ENCODE measurements at places on chromosomes 4 and X.

DNA sequence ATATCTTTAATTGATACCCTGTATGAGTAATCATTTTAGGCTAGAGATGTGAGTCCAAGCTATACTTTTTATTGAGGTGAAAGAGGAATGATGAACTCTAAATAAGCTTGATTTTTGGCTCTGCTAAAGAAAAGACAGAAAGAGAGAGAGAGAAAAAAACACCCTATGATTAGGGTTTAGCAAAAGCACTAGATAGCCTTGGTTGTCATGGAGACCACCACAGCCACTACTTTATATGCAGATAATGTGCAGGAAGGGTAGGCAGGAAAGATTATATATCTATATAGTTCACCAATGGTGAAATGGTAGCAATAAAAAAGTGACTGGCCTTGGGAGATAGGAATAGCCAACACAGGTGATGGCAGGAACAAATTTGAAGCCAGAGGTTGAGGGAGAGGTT is 69.9 kb upstream of the CAMK2D start:
- no peak for DNase-seq

- no peak for DNase-seq
These were observed 99.0 kb downstream of the WFS1 start for GRCh38 chr4:6368601-6369000.

DNA sequence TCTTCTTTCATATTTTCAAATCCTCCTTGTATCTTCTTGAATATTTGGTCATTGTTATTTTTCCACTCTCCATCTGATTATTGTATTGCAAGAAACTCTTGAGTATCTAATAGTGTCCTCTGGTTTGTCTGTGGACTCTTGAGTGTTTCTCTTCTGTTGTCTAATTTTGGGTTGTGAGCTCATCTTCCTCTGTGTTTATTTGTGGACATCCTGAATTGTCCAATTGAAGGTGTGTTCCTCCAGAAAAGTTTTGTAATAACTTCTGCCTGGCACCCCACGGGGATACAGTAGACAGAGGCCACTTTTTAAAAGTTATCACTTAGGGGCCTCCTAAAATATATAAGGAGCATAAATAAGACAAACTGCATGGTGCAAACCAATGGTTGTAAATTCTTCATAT is 3.1 kb upstream of the CC2D2A start:
- no peak for DNase-seq

- DNase-seq: no peak
These were observed 61.4 kb downstream of the SMARCA1 start for GRCh38 chrX:129461801-129462456.

DNA sequence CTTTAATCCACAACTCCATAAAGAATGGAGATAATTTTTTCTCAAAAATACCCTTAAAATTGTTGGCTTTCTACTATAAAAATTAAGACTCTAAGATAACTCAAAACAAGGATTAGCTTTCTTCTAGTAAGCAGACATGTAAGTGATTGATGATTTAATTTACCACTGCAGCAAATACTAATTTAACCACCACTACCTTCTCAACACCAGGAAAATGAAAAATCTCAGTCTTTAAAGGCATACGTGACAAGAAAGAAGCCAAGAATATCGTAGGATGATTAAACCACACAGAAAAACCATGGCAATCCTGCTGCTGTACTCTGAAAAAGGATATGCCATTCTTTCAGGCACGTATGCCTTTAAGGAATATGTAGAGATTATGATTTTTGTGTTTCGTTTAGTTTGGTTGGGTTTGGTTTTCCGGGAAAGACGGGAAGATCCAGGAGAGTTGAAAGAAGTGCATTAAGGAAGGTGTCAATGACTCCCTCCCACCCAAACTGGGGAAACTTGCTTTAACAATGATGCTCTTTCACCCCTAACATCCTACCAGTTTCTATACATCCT is 881 bp downstream of the LRCH2 start:
- DNase-seq: no peak

DNA sequence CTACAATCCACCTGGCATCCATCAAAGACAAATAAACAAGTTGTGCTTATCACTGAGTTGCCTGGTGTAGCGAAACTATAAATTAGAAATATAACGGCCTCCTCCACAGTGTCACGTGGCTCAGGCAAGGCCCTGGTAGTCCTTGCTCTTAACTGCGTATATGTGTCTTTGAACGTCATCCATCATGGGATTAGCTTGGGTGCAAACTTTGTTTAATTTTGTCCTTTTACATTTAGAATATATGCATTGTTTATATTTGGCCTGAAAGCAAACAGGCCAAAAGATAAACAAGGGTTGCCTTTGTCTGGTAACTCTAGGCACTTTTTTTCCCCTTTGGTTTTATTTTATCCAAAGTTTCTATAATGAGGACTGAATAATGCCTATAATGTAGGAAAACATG is 184.9 kb downstream of the KIT start:
- DNase-seq: no peak

Data from activated CD4-positive, alpha-beta T cell treated with anti-CD3 and anti-CD28 coated beads for 4 hours (primary cell).